ENCODE measurements at places on chromosomes 12 and 14.

GRCh38 chr12:80086025-80086424, 13.3 kb upstream of the OTOGL start:
- no peak for DNase-seq

DNA sequence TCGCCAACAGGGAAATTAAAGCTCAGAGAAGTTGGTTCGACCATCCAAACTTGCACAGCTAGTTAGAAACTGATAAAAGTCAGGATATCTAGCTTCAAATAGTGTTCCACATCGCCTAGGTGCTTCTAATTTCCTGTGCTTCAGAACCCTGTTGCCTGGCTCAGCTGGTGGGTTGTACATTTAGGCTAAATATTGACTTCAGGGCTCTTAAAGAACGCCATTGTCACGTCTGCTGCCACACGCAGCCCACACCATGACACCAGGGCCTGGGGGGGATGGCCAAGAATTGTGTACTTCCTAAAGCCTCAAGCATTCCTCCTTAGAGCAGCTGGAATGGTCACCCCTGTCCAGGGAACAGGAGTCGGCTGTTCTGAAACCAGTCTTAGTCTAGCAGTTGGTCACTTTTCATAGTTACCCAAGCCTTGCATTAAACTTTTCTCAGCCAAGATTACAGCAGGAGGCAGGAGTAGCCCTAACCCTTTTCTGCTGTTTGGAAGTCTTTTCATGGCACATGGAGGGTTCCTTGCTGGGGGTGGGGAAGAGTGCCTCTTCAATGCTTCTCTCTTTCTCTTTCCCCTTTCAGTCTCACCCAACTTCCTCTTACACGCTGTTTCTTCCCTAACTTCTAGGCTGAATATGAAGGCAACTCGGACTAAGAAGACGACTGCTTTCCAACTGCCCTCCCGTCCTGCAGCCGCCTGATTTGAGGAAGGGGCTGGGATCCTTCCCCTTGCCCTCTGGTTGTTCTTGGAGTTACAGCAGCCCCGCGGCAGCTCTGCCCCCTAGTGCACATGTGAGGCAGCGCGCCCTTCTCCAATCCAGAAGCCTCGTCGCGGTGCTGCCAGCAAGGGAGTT, 17.1 kb downstream of the FOS start:
- no peak for DNase-seq

- DNase-seq = no peak
Observed at GRCh38 chr14:75675265-75675960, 14.4 kb downstream of the TTLL5 start.

GRCh38 chr12:106248846-106249371, 1.1 kb upstream of the CKAP4 start:
- DNase-seq = peak; percentile 64

- no peak for DNase-seq
Observed at GRCh38 chr12:47188576-47189441, 109.0 kb upstream of the AMIGO2 start.

DNA sequence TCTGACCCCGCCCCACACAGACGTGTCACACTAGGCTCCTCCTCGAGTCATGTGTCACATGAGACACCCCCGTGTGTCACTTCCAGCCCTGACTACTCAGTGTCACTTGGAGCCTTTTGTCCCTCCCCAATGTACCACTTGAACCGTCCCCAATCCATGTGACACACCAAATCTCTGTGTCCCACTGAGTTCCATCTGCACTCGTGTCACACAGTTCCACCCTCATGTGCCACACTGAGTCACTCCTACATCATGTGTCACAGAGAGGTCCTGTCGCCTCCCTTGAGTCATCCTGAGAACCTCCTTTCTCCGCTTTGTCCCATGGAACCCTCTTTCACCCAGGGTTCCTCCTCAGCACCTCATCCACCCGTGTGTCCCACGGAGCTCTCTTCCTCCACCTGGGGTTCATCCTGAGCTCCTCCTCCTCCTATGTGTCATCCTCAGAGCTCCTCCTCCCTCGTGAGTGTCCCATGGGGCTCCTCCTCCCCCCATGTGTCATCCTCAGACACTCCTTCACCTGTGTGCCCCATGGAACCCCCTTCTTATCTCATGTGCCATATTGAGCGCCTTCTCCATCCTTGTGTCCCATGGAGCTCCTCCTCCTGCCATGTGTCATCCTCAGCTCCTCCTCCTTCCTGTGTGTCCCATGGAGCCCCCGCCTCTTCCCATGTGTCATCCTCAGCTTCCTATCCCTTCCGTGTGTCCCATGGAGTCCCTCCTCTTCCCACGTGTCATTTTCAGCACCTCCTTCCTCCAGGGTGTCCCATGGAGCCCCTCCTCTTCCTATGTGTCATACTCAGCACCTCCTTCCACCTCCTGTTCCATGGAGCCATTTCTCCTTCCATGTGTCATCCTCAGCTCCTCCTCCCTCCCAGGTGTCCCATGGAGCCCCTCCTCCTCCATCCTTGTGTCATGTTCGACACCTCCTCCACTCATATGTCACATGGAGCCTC, 32.0 kb downstream of the RTL1 start:
- DNase-seq = no peak

DNA sequence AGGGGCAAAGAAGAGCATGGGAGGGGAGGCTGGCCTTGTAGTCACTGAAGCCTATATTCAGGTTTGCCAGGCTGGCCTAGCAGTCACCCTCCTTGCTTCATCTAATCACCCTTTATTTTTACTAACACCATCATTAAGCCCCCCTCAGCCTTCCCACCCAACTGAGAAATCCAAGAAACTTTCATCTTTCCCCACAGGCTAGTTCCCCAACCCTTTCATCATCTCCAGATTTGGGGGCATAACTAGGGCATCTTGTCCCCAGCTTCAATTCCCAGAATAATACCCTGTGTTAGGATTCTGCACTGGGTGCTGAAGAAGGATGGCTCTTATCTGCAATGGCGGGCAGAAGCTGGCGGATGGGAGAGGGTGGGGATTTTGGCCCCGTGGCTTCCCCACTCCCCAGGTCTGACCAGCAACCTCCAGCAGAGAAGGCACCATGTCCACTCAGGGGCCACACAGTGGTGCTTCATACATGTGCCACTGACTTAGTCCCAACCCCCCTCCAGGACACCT, 6.9 kb downstream of the PCK2 start:
- DNase-seq = no peak

- DNase-seq = no peak
Observed at GRCh38 chr12:113297621-113298471, 37.1 kb downstream of the SLC8B1 start.

DNA sequence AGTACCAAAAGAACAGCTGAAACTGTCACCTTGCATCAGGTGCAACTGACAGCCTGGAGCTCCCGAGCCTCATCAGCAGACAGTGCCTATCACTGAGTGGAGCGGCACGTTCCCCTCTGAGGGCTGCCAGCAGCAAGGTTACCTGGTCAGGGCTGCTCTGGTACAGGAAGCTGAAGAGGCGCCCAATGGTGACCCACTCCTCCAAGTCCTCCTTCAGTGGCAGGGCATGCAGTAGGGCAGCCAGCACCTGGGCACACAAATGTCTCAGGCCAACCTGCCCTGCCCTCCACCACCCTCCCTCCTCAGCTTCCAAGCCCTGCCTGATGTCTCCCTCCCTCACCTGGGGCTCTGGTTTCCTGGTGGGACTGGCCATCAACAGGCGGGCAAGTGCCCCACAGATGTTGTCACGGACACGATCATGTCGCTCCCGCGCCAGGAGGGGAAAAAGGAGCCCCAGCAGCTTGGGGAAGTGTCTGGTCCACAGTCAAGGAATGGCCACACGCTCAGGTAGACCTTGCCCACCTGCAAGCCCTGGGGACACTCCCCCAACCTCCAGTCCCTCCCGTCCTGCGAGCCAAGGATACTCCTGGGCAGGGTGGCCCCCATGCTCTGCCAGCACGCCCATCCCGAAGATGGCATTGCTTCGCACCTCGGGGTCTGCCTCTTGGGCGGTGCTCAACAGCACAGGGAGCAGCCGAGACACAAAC, 7.1 kb downstream of the IPO4 start:
- no peak for DNase-seq

GRCh38 chr14:22976620-22977433, 5.5 kb downstream of the AJUBA start:
- no peak for DNase-seq

All from vagina (tissue), 2 donors.